MG63 (cell line): ENCODE measurements at places on chromosomes 2 and 18. TPM values are rescaled to one million over a fixed set of nuclear protein-coding genes. Genes with fewer than 3 reads are reported as not detected.

GRCh38 chr2:23506531-23507266, 121.7 kb downstream of the KLHL29 start:
- DNase-seq = no peak

Gene HAAO
- not detected in 2 replicates for total RNA-seq

- DNase-seq = no peak
Observed at GRCh38 chr2:890214-890613, 60.4 kb upstream of the SNTG2 start.

Gene UNC50
- total RNA-seq = 31.5 and 54.3 TPM in 2 replicates

Gene EVX2
- total RNA-seq = not detected in 2 replicates

DNA sequence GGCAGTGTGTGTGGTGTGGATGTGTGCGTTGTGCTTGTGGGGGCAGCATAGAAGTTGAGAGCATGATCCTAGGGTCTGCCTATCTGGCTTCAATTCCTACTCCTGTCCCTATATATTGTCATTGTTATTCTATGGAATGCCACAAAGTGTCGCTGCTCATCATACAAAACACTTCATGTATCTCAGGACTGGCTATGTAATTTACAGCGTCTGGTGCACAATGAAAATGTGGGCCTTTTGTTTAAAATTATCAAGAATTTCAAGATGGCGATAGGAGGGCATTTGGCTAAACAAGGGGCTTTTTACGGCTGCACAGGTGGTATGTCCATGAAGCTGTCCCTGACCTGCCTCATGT, 3.4 kb downstream of the SERPINB2 start:
- no peak for DNase-seq

Gene MARCO
- not detected in 2 replicates for total RNA-seq

DNA sequence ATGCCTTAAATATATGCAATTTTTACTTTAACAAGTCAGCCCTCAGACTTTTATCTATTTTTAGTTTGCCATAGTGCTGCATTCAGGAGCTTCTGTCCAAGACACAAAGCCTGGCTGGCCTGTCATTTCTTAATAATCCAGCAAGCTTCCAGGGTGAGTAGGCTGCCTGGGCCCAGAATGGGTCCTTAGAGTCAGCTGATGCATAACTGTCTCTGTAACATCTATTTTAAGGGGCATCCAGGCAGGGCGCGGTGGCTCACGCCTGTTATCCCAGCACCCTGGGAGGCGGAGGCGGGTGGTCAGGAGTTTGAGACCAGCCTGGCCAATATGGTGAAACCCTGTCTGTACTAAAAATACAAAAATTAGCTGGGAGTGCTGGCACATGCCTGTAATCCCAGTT, 11.8 kb upstream of the GNLY start:
- DNase-seq = no peak
